Central memory CD8-positive, alpha-beta T cell (primary cell): ENCODE measurements at places on chromosomes 1 and 21.

GRCh38 chr1:230429067-230429735 lies 3.1 kb upstream of the PGBD5 start:
- peaks cover 6% of the 10 kb centered on the region for H3K4me1 ChIP-seq
- H3K36me3 ChIP-seq = peaks cover 3% of the 10 kb centered on the region
- no peak for DNase-seq
- H3K27me3 ChIP-seq = peaks cover 29% of the 10 kb centered on the region

GRCh38 chr1:76230842-76231281 lies 156.3 kb downstream of the ST6GALNAC3 start:
- H3K27me3 ChIP-seq = no peaks in the 10 kb centered on the region
- no peak for DNase-seq
- no peak overlapping the region for H3K27ac ChIP-seq
- no peaks in the 10 kb centered on the region for H3K4me1 ChIP-seq
- H3K36me3 ChIP-seq = no peaks in the 10 kb centered on the region
- H3K4me3 ChIP-seq = no peak overlapping the region

GRCh38 chr1:167043752-167044488 lies 46.3 kb downstream of the GPA33 start:
- peaks cover 2% of the 10 kb centered on the region for H3K36me3 ChIP-seq
- DNase-seq = peak; percentile 34

GRCh38 chr1:245173446-245174211 lies 18.8 kb downstream of the KIF26B start:
- H3K4me1 ChIP-seq = no peaks in the 10 kb centered on the region
- no peaks in the 10 kb centered on the region for H3K36me3 ChIP-seq

- H3K27ac ChIP-seq = no peak overlapping the region
- no peaks in the 10 kb centered on the region for H3K36me3 ChIP-seq
- no peaks in the 10 kb centered on the region for H3K4me1 ChIP-seq
- no peak for DNase-seq
- no peaks in the 10 kb centered on the region for H3K27me3 ChIP-seq
- no peak overlapping the region for H3K4me3 ChIP-seq
These were observed 163.5 kb downstream of the TLR5 start for GRCh38 chr1:222979561-222979960.

GRCh38 chr1:215594640-215595039 lies 27.5 kb downstream of the KCTD3 start:
- H3K36me3 ChIP-seq = peaks cover under 1% of the 10 kb centered on the region
- DNase-seq = no peak
- H3K4me3 ChIP-seq = no peak overlapping the region
- H3K4me1 ChIP-seq = no peaks in the 10 kb centered on the region
- no peak overlapping the region for H3K27ac ChIP-seq

GRCh38 chr1:44817307-44817706 lies 9.0 kb downstream of the BTBD19 start:
- H3K36me3 ChIP-seq = peaks cover 25% of the 10 kb centered on the region
- peak overlapping the region; percentile 100 for H3K27ac ChIP-seq
- no peak for DNase-seq

GRCh38 chr1:171793636-171794035 lies 12.2 kb downstream of the METTL13 start:
- DNase-seq = no peak
- H3K36me3 ChIP-seq = peaks cover 40% of the 10 kb centered on the region
- H3K27me3 ChIP-seq = no peaks in the 10 kb centered on the region

DNA sequence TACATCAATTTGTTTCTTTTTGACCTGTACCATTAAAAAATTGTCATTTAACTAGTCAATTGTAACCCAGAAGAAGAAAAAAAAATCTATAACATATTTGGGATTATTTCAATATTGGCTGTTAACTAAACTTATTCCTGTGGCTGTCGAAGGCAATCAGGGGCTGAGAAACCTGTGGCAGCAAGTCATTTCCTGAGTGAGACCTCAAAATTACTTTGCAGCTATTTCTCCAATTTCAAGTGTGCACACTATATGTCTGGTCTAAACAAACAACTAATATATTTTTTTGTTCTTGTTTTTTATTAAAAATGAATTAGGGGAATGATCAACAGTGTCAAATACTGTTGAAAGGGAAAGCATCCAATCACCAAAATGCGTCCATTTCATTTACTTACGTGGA lies 1357.6 kb upstream of the B3GALT2 start:
- no peaks in the 10 kb centered on the region for H3K4me1 ChIP-seq
- no peak overlapping the region for H3K4me3 ChIP-seq
- no peaks in the 10 kb centered on the region for H3K27me3 ChIP-seq
- no peaks in the 10 kb centered on the region for H3K36me3 ChIP-seq

GRCh38 chr21:32193098-32193465 lies 85.8 kb downstream of the MIS18A start:
- H3K36me3 ChIP-seq = no peaks in the 10 kb centered on the region
- no peaks in the 10 kb centered on the region for H3K4me1 ChIP-seq
- peaks cover 55% of the 10 kb centered on the region for H3K27me3 ChIP-seq
- DNase-seq = no peak
- H3K27ac ChIP-seq = no peak overlapping the region

DNA sequence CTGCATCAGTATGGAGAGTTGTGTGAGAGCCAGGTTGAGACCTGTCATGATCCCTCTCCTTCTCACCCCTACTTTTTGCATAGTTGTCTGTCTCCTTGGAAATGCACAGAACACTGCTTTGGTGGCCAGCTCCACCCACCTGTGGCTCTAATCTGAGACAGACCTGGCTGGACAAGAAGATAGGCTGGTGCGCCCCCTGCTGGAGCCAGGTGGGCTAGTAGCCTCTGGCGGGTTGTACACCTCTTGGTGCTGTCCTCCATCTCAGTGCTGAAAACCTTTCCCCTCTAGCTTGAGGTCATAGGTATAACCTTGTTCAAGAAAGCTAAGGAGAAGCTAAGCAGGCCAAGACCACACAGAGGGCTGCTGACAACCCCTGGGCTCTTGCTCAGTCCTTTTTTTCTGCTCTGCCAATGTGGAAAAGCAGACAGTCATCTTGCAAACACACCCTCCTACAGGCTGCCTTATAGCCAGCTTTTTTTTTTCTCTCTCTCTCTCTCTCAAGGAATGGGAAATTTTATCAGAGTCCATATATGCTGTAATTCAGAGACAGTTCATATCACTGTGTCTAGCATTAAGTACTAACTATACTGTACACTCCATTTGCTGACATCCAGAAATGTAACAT lies 58.8 kb upstream of the SPATA6 start:
- DNase-seq = no peak
- peaks cover 1% of the 10 kb centered on the region for H3K36me3 ChIP-seq
- peaks cover 47% of the 10 kb centered on the region for H3K27me3 ChIP-seq
- no peak overlapping the region for H3K4me3 ChIP-seq
- no peak overlapping the region for H3K27ac ChIP-seq
